GM20000 (cell line): ENCODE measurements at places on chromosomes 12 and 14.

GRCh38 chr12:19834592-19834991 is 395.3 kb downstream of the AEBP2 start:
- no peak for DNase-seq

GRCh38 chr14:37637341-37637740 is 41.9 kb downstream of the TTC6 start:
- DNase-seq: no peak

GRCh38 chr12:17108877-17109541 is 503.0 kb upstream of the LMO3 start:
- no peak for DNase-seq

GRCh38 chr12:10279937-10280336 is 27.7 kb upstream of the KLRD1 start:
- DNase-seq: no peak

DNA sequence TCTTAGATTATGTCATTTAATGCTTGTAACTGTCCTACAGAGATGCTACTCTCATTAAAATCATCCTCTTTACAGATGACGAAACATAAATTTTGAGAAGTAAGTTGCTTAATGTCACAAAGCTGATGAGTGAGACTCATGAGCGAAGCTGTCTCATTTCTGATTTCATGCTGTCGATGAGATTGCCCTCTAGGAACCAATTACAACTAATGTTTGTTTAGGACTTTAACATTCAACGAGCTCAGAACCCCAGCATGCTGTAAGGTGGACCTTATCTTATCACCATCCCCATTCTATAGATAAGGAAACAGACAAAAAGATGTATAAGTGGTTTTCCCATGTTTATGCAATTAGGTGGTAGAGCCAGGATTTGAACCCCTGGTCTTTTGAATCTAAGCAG is 23.1 kb downstream of the BHLHE41 start:
- no peak for DNase-seq

DNA sequence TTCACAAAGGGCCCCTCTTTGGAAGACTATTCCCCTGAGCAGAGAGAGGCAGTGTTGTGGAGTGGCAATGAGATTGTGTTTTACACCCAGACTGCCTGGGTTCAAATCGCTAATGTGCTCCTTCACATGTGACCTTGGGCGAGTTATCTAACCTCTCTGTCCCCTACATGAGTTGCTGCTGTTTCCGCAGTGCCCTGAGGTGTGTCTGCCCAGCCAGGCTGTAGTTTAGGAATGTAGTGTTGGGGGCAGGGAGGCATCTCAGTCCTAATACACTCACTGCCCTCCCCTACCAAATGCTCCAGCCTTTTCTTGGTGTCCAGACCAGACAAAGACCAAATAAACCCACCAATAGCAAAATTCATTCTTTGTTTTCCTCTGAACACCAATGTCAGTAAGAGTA is 78.6 kb downstream of the SLC24A4 start:
- DNase-seq: no peak

- DNase-seq: no peak
Measured at GRCh38 chr12:32502693-32503502, 103.5 kb downstream of the FGD4 start.

GRCh38 chr12:41011939-41012338 is 176.2 kb upstream of the PDZRN4 start:
- no peak for DNase-seq

GRCh38 chr14:96592591-96593386 is 90.6 kb downstream of the PAPOLA start:
- peak; percentile 85 for DNase-seq

DNA sequence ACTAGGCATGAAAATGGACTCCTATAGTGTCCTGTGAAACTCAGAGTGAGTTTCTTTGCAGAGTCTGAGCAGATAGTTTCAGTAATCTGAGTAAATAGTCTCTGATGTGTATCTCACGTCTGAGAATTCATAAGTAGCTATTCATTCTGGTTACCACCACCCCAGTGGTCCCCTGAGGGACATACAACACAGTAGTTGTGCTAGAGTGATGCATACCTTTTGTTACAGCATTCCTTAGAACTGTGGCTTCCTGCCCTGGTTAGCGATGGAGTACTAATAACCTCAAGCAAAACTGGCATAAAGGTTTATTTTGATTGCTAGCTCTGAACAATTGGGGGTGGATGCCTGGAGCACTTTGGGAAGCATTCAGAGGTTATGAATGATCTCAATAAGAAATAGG is 114.7 kb downstream of the DAAM1 start:
- no peak for DNase-seq

- DNase-seq: no peak
Measured at GRCh38 chr12:19095331-19095730, 34.2 kb upstream of the PLEKHA5 start.

DNA sequence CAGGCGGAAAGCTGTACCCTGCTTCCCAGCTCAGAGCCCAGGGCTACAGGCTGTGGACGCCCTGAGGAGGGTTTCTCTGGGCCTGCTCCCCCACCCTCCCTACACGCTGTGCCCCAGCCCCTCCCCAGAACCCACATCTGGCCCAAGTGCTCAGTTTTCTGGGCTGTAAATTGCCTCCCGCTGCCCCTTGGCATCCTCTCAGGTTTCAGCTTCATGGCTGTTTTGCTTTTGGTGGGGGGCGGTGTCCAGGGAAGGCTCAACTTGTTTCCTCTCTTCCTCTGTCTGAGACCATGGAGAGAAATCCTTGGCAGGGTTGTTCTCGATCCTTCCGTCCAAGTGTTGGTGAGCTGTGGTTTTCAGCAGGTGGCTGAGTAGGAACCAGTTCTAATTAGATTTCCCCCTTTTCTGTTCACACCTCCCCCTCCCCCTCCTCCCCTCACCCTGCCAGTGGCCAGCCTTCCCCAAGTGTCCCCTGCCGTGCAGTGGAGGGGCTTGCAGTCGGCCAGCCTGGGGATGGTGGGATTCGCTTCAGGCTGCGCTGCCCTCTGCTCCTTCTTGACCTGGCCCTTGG is 61.8 kb downstream of the TSPAN9 start:
- no peak for DNase-seq
